A172 (cell line): ENCODE measurements at places on chromosomes 11 and 22. TPM values are rescaled to one million over a fixed set of nuclear protein-coding genes. Genes with fewer than 3 reads are reported as not detected.

INS gene
- not detected in 2 replicates for total RNA-seq

P2RY2 gene
- total RNA-seq = not detected in 2 replicates

EEF1G gene
- total RNA-seq = 1,294 and 1,343 TPM in 2 replicates

HDAC10 gene
- 11.4 and 12.6 TPM in 2 replicates for total RNA-seq

FOLH1 gene
- total RNA-seq = not detected in 2 replicates

P2RX6 gene
- total RNA-seq = 2.8 and 3.5 TPM in 2 replicates

IRAG1 gene
- not detected in 2 replicates for total RNA-seq

OOSP3 gene
- total RNA-seq = not detected in 2 replicates

CDC42EP2 gene
- 1.7 and 5.3 TPM in 2 replicates for total RNA-seq

MRPL17 gene
- 121 and 417 TPM in 2 replicates for total RNA-seq

YAP1 gene
- total RNA-seq = 33.2 and 44.5 TPM in 2 replicates

FOLR1 gene
- total RNA-seq = 0.50 TPM in 1 of 2 replicates, not detected in the other

METTL15 gene
- 16.9 and 21.2 TPM in 2 replicates for total RNA-seq

HOATZ gene
- total RNA-seq = not detected in 2 replicates

MOGAT2 gene
- 0.07 TPM in 1 of 2 replicates, not detected in the other for total RNA-seq

ANO5 gene
- total RNA-seq = 0.02 and 0.14 TPM in 2 replicates

OR52B6 gene
- not detected in 2 replicates for total RNA-seq

HTR3A gene
- not detected in 2 replicates for total RNA-seq

MIF gene
- 136 and 143 TPM in 2 replicates for total RNA-seq

SSTR3 gene
- not detected in 2 replicates for total RNA-seq
